ENCODE measurements at places on chromosomes 6 and 20.

- no peak for DNase-seq
Observed at GRCh38 chr6:6244624-6245023, 75.8 kb downstream of the F13A1 start.

DNA sequence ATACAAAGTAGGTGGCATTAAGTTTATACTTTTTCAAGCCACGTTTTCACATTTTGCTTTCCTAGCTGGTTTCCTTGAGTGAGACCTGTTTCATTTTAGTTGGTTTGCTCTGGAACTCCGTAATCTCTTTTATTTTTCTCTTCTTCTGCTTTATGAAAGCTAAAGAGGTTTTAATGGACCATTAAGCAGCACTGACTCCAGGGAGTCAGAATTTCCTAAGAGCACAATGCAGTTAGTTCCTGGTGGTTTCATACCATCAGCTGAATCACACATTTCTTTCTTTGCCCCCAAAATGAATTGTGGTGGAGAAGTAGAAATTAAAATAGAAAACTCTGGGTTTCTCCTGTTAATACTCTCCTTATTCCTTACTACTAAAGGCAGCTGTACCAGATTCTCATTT lies 3.4 kb downstream of the OPN5 start:
- DNase-seq: no peak

DNA sequence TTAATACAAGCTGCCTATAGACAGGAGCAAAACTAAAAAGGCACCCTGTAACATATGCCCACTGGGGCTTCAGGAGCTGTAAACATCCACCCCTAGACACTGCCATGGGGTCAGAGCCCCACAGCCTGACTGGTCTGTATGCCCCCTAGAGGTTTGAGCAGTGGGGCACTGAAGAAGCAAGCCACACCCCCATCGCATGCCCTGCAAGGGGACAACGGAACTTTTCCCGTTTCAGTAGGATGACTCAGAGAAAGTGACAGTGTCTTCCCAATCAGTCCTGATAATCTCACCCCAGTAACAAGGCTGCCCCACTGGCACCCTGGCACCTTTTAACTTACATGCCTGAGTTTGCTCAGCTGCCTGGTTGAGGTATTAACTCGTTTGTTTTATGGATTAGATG lies 35.9 kb downstream of the BEND3 start:
- DNase-seq: no peak

DNA sequence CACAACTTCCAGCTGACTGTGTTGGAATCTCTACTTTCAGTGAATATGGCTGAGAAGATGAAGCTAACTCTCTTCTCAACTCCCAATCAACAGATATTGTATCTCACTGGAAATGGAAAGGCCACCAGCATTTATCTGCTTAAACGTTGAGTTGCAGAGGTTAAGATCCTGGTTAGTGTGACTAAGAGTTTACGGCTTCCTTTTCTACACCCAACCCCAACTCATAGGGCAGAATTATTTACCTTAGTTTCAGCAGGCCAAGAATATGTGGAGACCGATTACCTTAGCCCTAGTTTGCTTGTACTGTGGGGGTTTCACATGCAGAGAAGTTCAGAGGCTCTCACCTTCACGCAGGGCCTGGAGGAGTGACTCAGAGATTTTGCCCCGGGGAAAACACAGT lies 1026.6 kb downstream of the EYS start:
- no peak for DNase-seq

GRCh38 chr6:169321546-169321945 lies 67.9 kb upstream of the THBS2 start:
- DNase-seq: no peak

DNA sequence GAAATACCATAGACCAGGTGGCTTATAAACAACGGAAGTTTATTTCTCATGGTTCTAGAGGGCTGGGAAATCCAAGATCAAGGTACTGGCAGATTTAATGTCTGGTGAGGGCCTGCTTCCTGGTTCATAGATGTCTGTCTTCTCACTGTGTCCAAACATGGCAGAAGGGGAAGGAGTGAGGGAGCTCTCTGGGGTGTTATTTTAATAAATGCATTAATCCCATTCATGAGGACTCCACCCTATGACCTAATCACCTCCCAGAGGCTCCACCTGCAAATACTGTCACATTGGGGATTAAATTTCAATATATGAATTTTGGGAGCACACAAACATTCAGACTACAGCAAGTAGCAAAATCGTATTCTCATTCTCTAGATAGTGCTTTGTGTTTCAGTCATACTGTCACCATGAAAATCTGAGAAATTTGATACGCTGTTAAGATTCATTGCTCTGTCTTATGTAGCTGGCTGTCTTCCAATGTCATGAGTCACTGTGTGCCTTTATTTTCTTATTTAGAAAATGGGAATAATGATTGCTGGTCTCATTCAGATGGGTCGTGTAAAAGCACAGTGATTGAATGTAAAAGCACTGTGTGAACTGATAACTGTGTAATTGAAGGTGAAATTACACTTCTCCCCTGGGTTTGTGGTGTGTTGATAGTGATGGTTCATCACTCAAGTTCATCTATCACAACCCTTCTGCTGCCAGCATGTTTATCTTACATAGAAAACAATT lies 8.9 kb upstream of the ERVFRD-1 start:
- DNase-seq: no peak

GRCh38 chr6:127514773-127515227 lies 4.3 kb downstream of the MTCL3 start:
- peak; percentile 36 for DNase-seq

DNA sequence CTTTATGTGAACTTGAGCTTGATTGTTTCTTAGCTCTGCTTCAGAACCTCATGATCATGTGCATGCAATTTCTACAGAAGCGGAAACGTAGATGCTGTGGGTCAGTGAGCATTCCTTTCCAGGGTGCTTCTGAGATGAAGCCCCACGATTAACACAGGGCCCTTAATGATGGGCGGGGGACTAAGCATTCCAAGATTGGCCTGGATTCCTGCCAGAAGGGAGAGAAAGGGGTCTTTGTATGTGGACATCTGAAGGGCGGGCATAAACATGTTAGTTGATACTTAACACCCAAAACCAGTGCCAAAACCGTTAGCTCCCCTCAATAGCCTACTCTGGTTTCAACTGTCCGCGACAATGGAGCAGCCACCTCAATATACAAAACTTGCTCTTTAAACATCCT lies 46.9 kb upstream of the POU3F2 start:
- no peak for DNase-seq

GRCh38 chr6:134359302-134359701 lies 41.4 kb upstream of the SGK1 start:
- no peak for DNase-seq

DNA sequence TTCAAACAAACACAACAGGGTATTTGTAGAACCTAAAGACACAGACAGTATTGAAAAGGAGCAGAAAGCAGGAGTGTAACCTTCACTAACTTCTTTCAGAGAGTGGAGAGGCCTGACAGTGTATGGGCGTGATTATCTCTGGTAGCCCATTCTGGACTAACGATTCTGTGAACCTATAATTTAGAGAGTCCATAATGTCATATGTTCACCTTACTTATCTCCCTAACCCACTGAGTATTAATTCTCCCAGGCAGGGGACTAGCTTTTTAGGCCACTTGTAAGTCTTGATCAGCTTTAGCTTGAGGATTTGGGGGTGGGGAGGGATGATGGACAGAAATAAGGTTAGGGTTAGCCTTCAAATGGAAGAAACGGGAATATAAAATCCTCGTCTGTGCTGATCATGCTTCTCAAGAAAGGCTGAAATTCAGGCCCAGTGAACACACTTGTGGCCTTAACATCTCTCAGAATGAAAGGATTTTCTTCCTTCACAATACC lies 2.8 kb upstream of the PARD6B start:
- DNase-seq: no peak

- no peak for DNase-seq
Observed at GRCh38 chr6:29419516-29419915, 4.8 kb downstream of the OR12D1 start.

DNA sequence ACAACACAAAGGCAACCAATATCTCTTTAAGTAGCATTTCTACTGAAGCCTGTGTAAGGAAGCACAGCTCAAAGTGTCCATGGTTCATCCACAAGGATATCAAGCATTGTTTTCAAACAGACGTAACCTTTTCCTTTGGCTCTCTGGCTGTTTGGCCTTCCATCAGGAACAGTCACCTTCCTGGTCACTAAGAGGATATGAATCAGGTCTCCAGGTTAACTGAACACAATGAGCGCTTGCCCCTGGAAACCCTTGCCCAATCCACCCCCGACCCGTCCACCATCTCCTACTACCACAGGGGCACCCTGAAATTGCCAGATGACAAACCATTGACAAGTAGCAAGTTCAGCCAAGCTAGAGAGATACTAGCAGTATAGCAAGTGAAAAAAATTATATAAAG lies 114.4 kb upstream of the COL21A1 start:
- no peak for DNase-seq

DNA sequence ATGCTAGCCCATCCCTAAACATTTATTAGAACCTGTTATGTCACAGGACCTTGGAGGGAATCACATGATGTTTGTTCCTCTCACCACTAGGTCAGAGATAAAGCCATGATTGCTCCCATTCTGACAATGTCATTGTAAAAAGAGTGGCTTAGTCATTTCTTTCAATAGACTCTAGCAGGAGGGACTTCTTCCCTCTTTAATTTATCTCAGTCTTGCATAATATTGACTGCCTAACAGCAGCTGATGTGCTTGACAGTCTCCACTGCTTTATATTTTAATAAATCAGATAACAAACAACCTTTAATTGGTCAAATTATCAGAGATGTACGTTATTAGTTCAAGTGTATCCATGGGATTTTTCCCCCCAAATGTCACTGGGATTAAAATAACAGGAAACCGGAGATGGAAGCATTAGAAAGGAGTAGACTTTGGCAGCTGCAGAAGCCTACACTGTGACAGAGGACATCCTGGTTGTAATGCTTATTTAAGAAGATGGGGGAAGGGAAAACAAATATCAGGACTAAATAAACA lies 39.6 kb downstream of the LAMA4 start:
- no peak for DNase-seq

- no peak for DNase-seq
Observed at GRCh38 chr6:76416821-76417605, 344.6 kb upstream of the IMPG1 start.

DNA sequence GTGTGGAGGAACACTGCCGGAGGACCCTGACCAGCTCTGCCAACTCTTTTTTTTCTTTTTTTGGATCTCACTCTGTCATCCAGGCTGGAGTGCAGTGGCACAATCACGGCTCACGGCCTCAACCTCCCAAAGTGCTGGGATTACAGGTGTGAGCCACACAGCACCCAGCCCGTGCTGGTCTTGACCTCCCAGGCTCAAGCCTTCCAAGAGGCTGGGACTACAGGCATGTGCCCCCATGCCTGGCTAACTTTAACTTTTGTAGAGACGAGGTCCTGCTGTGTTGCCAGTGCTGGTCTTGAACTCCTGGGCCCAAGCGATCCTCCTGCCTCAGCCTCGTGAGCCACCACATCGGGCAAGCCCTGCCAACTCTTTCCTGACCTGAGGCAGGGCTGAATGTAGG lies 11.2 kb downstream of the GCNT2 start:
- DNase-seq: no peak

DNA sequence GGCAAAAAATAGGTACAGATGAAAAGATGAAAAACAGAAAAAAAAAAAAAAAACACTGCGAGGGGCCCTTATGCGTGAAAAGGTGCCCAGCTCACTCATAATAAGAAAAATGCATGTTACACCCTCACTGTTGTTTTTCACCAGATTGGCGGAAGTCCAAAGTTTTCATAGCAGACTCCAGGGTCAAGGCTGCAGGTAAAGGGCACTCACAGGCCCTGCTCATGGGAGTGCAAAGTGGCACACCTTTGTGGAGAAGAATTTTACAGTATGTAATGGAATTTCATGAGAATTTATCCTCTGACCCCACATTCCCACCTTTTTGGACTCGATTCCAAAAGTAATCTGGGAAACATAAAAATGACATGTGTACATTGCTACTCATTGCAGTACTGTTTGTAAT lies 108.2 kb downstream of the CDKAL1 start:
- DNase-seq: no peak

GRCh38 chr6:150403458-150404246 lies 34.8 kb downstream of the IYD start:
- no peak for DNase-seq

GRCh38 chr6:108672641-108673040 lies 111.9 kb downstream of the FOXO3 start:
- DNase-seq: no peak

DNA sequence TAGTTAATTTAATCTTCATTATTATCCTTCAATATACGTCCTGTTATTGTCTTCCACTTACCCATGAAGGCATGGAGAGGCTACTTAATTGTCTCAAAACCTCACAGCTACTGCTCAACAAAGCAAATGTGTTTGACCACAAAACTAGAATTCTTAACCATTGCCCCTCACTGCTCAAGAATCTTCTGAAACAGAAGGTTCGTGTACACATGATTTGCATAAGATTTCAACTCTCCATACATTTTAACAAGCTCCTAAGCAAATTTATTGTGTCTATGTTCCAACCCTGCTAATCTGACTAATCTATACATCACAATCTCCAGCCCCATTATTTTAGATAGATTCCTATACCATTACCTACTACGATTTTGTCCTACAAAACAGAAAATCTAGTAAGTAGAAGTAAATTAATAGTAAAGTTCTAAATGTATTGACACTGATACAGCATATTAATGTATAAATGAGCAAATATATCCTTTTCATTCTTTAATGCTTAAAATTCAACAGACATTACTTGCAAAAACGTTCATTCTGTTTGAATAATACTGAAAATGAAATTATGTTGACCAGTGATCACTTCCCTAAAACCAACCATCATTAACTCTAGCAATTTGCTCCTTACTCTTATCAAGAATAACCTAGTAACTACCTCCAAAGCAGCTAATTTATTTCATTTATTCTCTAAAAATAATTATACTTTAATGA lies 89.7 kb upstream of the RNF217 start:
- no peak for DNase-seq

- no peak for DNase-seq
Observed at GRCh38 chr6:116041934-116042333, 18.8 kb downstream of the FRK start.

DNA sequence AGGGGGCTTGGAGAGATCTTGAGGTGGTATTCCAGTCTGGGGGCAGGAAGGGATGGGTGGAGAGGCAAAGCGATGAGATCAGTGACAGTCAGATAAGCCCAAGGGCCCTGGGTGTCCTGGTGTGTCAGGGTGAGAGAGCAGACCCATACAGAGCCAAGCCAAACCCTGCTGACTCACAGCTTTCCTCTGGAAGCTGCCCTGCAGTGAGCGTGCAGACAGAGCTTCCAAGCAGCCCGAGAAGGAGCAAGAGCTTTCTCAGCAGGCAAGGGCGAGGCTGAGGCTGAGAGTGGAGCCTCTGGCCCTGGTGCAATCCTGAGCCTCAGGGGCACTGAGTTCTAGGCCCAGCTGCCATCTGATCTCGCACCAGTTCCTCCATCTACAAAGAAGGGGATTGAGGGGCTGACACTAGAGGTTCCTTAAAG lies 91.1 kb upstream of the HIVEP1 start:
- no peak for DNase-seq

DNA sequence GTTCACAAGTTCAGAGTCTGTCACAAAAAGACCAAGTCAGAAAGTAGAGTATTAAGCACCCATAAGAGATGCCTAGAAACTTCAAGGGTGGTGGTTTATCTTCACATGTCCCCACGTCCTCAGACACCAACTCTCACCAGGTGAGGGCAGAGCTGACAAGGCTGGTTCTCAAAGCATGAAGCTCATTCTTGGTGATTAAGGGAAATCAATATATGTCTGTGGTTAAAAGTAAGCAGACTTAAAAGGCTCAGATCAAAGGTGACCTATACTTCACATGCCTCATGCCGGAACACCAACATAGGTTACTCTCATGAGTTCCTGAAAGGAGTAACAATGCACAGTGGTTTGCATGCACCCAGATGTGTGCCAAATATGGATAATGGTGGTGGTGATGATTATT lies 27.0 kb downstream of the IL17A start:
- peak; percentile 11 for DNase-seq

- no peak for DNase-seq
Observed at GRCh38 chr6:4504700-4505099, 271.5 kb upstream of the CDYL start.
